ENCODE measurements at places on chromosomes 16 and 17.

DNA sequence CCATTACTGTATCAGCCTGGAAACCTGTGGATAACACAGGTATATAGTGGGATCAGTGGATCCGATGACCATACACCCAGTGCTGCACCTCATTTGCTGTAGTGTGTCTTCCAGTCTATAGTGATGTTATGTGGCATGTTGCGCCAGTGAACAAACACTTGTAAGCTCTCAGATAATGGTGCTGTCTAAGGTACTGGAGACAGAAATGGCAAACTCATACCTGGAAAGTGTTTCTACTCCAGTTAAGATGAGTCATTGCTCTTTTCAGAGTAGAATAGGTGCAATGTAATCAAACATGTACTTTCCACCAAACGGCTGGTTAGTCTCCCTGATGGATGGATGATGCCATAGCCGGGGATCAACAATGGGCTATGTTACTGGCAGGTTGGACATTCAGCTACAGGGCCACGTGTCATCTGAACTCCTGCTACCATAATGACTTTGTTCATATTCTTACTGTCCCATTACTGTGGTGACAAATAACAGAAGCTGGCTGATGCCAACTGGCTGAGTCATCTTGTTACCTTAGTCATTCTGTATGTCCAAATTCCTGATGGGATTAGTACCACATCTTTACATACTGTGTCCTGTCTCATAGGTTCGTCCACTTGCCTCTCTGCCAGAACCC, 6.3 kb downstream of the CCL11 start:
- DNase-seq = no peak

- no peak for DNase-seq
Measured at GRCh38 chr16:9849697-9850245, 332.5 kb downstream of the GRIN2A start.

DNA sequence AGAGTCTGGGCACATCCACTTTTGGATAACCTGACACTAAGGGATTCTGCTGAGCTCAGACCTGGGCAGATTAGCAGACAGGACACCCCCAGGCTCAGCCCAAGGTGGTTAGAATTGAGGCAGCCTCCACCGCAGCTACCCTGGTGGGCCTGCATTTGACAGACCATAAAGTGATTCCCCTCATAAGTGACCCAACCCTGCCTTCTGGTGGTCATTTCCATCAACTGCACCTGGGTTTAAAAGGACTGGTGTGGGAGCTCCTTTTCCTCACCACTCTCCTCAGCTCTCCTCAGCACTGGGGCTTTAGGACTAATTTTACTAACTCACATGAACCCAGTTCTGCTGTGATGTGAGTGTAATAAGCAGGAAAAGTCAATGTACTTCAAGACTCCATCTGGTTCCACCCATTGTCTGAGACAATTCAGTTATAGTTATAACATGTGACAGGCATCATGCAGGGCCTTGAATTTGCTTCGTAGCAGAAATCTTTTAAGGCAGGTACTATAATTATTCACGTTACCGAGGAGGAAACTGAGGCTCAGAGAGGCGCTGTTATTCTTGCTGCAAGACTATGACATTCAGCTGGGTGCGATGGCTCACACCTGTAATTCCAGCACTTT, 42.5 kb downstream of the MYH3 start:
- DNase-seq = no peak

GRCh38 chr17:76833747-76834146, 34.5 kb upstream of the MGAT5B start:
- DNase-seq = no peak

DNA sequence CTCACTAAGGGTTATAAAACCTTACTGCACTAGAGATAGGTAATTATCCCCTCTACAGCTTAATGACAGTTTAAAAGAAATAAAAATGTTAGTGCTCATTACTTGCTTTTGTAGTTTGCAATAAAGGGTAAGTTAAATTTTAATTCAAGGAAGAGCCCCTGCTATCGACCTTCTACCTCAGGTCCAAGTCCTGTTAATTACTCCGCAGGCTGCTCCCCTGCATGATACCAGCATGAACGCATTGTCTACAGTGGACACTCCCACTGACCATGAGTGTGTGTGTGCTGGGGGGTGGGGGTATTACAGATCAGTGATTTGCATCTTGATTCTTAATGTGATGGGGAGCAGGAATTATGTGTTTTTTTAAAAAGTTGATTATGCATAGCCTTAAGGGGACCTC, 103.1 kb downstream of the AATF start:
- DNase-seq = no peak

DNA sequence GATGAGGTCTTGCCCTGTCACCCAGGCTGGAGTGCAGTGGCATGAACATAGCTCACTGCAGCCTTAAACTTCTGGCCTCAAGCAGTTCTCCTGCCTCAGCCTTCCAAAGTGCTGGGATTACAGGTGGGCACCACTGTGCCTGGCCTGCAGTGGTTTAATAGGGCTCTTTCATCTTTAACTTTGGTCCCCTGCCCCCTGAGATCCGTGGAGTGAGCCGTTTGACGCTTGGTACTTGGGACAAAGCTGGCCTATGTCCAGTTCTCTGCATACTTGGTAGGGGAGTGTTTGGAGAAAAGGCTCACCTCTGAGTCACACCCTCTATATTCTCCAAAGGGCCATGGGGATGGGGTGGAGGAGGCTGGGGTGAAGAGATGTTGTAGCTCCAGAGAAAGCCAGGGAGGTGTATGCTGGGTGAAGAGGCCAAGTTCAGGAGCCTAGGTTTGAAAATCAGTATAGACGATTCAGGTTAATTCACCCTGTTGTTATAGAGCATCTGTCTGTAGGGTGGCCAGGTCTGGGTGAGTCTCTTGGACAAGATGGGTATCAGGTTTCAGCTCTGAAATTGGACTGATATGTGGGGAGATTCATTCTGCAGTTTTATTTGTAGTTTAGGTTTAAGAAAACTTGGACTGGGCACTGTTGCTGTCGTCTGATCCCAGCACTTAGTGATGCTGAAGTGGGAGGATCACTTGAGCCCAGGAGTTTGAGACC, 17.6 kb downstream of the ABCC1 start:
- DNase-seq = no peak

- DNase-seq = no peak
Measured at GRCh38 chr17:58325289-58325726, 3.3 kb downstream of the TSPOAP1 start.

DNA sequence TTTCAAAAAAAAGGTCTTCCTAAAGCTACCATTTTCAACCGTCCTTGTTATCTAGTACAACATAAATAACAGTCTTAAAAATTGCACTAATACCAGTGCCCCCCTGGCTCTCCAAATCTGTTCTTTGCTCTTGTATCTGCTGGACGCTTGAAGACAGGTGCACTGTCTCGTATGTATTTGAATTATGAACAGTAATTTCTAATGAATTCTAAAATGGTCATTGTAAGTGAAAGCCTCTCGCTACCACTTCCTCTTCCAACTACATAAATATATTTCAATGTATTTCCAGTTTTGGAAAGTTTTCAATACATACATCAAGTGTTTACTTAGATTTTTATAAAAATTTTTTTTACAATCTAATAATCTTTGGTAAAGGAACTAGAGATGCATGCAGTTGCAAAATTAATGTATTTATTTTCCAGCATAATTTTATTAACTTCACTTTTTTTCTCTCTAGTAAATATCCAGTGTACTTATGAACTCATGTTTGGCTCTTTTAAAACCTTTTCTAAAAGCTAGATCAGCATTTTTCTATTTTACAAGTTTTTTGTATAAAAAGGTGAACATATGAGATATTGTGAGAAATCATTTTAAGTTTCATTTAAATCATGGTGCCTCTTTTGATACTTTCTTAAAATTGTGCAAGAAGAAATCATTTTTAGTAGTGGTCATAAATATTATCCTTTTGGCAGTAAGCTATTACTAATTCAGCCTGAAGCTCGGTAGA, 31.0 kb downstream of the ERCC4 start:
- no peak for DNase-seq

GRCh38 chr16:7363422-7364417, 31.1 kb downstream of the RBFOX1 start:
- DNase-seq = no peak

DNA sequence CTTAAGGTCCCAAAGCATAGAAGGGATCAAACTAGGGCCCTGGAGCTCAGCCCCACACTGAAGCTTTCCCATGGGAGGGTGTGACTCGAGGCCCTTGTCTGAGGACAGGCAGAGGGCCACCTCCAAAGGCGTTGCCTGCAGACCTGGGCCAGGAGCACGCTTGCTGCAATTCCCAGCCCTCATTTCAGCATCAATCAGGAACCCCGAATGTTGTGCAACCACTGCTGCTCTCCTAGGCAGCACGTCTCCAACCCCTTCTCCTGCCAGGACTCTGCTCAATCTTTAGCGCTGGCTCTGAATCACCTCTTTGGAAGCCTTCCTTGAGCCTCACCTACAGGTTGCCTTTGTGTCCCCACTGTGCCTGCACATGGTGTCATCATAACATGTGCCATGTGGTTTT, 14.0 kb upstream of the ATP2C2 start:
- DNase-seq = no peak

GRCh38 chr17:57375770-57376225, 119.5 kb downstream of the MSI2 start:
- no peak for DNase-seq

- no peak for DNase-seq
Measured at GRCh38 chr17:74008196-74008595, 195.3 kb upstream of the RPL38 start.

GRCh38 chr17:43356999-43357398, 41.8 kb upstream of the ARL4D start:
- no peak for DNase-seq

DNA sequence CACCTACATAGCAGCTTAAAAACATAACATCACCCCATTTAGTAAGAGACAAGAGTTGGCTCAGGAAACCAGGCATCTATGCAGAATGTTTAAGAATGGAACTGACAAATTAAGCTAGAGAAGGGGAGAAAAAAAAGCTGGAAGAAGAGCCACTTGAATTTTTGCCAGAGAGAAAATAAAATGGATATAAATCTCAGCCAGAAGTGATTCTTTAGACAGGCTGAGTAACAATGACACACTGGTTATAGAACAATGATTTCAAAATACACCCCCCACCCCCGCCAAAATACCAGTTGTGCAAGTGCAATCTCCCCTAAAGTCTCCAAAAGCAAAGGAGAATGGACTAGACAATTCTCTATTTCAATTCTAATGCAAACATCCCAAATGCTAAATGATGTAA, 22.4 kb downstream of the LSM12 start:
- no peak for DNase-seq

- no peak for DNase-seq
Measured at GRCh38 chr17:4135489-4135888, 7.3 kb downstream of the ZZEF1 start.

DNA sequence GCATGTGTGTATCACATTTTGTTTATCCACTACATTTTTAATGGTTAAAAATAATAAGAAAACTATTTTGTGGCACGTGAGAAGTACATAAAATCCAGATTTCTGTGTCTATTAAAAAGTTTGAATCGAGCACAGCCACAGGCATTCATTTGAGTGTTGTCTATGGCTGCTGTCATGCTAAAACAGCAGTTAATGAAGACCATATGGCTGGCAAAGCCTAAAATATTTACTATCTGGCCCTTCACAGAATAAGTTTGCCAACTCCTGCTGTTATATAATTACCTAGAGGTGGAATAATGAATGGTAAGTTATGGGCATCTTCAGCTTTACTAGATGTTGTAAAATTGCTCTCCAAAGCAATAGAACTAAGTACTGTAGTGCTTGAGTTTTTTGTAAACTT, 30.5 kb downstream of the TMEM98 start:
- DNase-seq = no peak

GRCh38 chr17:61400717-61401388, 1.2 kb downstream of the TBX2 start:
- DNase-seq = peak; percentile 68

GRCh38 chr17:75679706-75680211, 12.6 kb downstream of the SAP30BP start:
- no peak for DNase-seq

GRCh38 chr16:89402962-89403361, 87.4 kb downstream of the ANKRD11 start:
- DNase-seq = no peak

GRCh38 chr17:46889519-46889918, 33.4 kb upstream of the GOSR2 start:
- no peak for DNase-seq

DNA sequence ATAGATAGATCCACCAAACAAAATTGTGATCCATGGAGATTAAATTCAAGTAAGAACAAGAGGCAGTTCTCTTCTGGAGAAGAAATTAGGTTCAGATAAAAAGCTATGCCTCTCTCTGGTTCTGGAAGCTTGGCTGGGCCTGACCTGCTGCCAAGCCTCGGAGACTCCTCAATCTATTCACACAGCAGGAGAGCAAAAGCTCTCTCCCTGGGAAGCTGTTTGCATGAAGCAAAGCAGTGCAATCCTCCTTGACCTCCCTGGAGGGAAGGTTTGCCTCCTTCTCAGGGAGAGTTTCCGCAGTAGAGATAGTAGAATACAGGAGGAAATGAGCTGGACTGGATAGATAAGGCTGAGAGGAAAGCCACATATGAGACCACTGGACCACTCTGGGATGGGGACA, 78.1 kb upstream of the GNAO1 start:
- DNase-seq = no peak

GRCh38 chr17:8924595-8924994, 40.9 kb downstream of the PIK3R5 start:
- no peak for DNase-seq

DNA sequence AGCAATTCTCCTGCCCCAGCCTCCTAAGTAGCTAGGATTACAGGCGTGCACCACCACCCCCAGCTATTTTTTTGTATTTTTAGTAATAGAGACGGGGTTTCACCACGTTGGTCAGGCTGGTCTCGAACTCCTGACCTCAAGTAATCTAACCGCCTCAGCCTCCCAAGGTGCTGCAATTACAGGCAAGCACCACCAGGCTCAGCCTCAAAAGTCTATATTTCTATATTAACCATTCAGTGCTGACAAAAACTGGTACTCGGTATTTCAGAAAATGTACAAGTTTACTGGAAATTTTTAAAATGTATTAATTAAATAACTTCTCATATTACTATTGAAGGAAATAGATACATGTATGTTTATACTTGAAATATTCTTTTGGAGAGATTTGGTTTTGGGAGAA, 1.4 kb upstream of the HEXD start:
- DNase-seq = no peak

DNA sequence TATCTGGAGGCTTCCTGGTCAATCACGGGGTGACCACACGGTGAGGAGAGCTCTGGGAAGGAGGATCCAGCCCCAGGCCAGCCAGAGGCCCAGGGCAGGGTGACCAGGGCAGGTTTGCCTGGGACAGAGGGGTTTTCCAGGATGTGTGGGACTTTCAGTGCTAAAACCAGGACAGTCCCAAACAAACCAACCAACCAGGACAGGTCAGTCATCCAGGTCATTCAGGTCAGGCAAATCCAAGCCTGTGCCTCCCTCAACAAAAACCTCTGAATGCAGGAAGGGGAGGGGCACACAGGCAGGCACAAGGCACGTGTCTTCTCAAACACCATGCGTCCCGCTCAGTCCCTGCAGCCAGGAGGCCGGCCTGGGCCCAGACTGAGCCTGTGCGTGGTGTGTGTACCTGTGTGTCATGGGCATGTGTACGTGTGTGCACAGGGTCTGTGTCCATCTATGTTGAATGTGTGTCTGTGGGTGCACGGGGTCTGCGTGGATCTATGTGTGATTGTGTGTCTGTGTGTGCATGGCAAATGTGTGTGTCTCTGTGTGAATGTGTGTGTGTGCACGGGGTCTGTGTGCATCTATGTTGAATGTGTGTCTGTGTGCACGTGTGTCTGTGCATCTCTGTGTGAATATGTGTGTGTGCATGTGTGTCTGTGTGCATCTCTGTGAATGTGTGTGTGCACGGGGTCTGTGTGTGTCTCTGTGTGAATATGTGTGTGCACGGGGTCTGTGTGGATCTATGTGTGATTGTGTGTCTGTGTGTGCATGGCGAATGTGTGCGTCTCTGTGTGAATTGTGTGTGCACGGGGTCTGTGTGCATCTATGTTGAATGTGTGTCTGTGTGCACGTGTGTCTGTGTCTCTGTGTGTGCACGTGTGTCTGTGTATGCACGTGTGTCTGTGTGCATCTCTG, 78.9 kb downstream of the RTN4RL1 start:
- DNase-seq = no peak
